ENCODE measurements at places on chromosomes 1 and 21.

DNA sequence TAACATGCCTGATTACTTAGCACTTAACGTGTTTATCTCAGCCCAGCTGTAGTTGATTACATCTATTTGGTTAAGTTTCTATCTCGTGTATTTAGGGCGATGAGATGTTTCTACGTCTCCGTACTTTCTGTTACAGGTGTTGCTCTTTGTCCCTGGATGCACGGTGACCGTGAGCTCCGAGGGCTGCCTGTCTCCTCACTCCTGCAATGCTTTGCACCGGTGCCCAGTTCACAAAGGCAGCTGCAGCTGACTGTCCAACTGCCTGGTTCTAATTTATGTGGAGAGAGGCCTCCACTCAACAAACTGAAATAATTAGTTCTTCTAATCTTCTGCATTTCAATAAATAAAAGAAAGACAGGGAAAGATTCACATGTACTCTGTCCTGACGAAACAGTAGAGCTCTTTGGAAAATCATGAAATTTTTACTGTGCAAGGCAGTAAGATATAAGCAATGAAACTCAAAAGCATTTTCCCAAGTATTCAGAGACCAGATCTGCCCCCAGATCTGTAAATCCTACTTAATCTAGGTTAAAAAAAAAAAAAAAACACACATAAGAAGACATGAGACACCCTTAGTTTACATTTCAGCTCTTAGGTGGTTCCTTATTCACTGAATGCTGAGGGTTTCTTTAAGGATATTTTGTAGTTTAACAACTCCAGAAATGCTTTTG, 108.2 kb downstream of the TGFBR3 start:
- DNase-seq: no peak

- no peak for DNase-seq
Measured at GRCh38 chr1:117036018-117036461, 24.1 kb upstream of the TTF2 start.

GRCh38 chr1:14486401-14487201, 111.9 kb upstream of the KAZN start:
- DNase-seq: no peak

GRCh38 chr21:38319781-38320180, 63.0 kb downstream of the KCNJ15 start:
- no peak for DNase-seq

DNA sequence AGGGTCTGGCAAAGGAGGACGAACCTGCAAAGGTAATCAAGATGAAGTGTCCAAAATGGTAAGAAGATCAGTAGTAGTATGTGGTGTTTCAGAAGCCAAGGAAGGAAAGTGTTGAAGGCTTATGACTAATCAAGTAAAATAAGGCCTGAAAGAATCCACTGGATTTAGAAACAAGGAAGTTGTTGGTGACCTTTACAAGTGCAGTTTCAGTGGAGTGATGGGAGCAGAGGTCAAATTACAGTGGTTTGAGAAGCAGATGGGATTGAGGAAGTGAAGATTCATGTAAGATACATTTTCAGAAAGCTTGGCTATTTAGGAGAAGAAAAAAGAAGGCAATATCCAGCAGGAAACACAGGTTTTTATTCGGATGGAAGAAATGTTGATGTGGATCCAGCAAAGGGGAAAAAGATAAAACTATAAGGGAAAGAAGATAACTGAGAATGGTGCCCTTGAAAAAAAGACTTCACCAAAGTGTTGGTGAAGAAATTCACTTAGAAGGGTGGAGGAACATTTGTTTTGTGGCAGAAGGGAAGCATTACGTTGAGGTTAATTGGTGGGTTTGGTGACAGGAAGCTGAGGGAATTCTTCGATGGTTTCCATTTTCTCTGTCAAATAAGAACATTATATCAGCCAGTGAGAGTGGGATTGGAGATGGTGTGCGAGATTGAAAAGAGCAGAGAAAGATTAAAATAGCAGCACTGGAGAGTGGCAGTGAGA, 2.1 kb downstream of the ARMH1 start:
- DNase-seq: no peak

DNA sequence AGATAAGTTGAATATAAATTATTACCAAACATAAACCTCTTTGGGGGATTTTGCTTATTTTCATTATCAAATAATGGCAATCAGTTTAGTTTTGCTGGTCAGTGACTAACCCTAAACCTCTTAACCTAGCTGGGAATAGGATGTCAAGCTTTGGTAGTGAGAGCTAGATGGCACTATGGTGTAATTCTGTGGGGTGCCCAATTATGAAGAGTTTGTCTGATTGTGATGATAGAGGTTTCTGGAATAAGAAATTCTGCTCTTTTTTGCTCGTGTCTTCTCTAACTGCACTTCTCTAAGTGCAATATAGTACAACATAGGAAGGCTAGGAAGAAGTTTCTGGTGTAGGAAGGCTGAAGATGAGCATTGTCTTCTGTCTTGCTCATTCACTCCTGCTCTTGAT, 59.8 kb downstream of the XCL1 start:
- no peak for DNase-seq

DNA sequence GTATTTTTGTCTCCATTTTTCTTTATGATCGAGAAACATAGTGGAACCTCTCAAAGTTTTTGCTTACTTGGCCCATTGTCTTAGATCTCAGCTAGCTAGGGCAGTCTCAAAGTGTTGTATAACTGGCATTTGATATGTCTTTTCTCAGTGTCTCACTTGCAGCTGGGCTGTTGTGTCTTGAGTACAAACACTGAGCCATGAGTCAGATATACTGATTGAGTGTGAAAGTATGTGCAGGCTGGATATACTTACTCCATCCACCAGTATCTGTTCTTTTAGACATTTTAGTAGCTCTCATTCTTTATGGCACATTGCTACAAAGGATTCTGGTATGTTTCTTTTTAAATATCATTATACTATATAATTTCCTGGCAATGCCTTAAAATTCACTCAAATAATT, 14.3 kb upstream of the GPR52 start:
- no peak for DNase-seq

- DNase-seq: no peak
Measured at GRCh38 chr1:21077085-21077484, 99.6 kb downstream of the EIF4G3 start.

- DNase-seq: no peak
Measured at GRCh38 chr1:9833632-9834031, 9.9 kb upstream of the CLSTN1 start.

DNA sequence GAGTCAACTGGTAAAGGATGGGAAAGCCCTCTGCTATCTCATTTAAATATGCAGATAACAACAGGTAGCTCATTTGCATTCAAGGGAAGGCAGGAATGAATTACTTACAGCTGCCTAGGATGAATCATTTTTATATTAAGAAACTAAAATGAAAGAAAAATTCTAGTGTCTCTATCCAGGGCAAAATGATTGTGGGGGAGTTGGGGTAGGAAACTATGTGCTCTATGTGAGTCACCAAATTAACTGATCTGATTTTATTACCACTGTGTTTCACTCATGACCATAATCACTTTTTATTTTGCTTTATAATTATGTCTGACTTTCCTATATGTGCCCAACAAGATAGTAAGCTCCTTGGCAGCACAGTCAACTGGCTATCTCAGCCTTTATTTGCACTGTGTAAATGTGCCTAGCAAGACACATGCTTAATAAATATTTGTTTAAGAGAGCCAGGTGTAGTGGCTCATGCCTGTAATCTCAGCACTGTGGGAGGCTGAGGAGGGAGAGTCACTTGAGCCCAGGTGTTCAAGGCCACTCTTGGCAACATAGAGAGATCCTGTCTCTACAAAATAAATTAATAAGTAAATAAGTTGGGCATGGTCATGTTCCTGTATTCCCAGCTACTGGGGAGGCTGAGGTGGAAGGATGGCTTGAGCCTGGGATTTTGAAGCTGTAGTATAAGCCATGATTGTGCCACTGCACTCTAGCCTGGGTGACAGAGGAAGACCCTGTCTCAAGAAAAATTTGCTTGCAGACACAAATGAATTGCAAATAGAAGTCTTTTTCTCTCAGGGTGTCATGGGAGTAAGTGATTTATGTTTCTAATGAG, 84.1 kb downstream of the SPAG17 start:
- DNase-seq: no peak

DNA sequence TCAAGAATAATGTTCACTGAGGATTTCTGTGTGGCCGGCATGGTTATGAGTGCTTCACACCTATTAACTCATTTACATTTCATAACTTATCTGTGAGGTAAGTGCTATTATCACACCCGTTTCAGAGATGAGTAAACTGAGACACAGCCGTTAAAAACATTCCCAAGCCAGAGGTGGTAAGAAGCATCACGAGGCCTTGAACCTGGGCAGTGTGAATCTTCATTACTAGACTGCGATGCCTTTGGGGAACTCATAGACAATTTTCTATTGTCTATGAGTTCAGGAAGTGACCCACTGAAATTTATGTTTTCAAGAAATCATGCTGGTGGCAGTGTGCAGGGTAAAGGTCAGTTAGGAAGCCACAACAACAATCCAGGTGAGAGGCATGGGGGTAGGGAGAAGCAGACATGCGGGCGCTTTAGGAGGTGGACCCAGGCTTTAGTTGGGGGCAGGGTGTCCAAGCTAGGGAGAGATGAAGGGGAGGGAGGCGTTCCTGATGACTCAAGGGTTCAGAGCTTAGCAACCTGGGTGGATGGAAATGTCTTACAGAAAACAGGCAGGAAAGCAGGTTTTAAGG, 14.5 kb downstream of the GNG12 start:
- DNase-seq: no peak

- DNase-seq: no peak
Measured at GRCh38 chr1:152953761-152954160, 6.8 kb downstream of the SPRR5 start.

DNA sequence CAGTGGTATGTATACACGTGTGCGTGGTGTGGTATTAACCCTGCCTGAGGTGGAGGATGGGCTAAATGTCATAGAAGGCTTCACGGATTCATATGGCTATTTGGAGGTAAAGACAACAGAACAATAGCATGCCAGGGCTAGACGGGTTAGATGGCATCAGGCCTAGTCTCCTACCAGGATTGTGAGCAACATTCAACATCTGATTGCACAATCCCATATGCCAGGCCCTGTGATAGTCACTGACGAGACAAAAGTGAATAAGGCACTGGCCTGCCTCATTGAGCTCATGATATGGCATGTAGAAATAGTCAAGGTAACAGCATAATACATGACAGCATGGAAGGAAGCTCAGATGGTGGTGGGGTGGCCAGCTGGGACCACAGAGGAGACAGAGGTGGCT, 167.1 kb upstream of the BEND5 start:
- no peak for DNase-seq

- DNase-seq: no peak
Measured at GRCh38 chr1:92820551-92820950, 11.3 kb upstream of the RPL5 start.

DNA sequence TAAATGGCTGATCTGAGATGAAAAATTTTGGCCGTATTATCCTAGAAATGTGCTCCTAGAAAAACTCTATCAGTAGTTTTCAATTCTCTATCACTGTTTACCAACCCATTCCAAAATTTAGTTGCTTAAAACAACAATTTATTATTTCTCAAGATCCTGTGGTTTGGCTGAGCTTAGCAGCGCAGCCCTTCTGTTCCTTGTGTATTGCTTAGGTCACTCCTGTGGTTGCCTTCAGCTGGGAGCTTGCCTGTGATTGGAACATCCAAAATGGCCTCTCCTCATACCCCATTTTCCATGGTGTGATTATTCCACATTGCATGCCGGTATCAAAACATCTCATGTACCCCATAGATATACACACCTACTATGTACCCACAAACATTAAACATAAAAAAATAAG, 22.8 kb upstream of the STUM start:
- no peak for DNase-seq

GRCh38 chr1:98147280-98147679, 226.4 kb upstream of the DPYD start:
- no peak for DNase-seq

GRCh38 chr21:39180429-39181019, 2.7 kb downstream of the PSMG1 start:
- no peak for DNase-seq

DNA sequence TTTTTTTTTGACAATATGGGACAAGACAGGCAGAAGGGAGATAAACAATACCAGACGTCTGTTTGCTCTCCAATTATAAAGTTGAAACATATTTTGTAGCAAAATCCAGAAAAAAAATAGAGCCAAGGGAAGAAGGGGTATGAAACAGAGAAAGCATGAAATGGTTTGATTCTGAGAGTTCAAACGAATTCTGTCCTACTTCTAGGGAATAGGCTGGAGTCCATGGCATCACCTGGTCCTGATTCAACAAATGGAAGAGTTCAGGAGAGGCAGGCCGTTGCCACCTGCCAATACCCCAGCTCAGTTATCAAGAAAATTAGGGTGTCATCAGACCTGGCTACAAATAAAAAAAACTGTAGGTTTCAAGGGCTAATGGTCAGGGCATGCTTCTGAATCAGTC, 71.8 kb downstream of the CLSTN1 start:
- no peak for DNase-seq

DNA sequence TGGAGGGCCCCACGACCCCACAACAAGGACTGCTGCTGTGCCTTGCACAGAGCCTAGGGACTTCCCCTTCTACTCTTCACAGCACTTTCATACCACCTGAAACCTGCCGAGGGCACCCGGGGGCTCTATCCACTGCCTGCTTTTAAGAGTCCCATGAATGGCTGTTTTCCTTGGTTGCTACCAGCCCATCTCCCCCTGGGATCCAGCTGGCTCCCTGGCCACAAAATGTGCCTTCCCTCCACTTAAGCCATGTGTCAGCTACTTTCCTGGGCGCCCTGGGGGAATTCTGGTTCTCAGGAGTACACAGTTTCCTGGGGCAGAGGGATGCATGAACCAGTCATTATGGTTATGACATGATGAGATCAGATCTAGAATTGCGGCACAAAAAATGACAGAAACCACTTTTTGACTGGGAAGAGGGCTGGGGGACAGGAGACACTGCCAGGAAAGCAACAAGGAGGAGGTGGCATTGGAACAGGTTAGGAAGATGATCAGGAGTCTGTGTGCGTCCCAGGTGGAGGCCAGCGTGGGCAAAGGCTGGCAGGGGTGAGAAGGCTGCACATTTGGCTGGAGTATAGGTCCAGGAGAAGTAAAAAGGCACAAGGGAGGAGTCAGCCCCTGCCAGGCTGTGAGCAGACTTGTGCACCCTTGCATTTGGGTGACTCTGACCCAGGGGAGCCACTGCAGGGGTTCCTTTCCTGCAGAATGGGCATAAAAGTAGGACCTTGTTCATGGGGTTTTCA, 3.2 kb upstream of the TNFRSF8 start:
- no peak for DNase-seq

GRCh38 chr21:42426876-42427480, 23.3 kb downstream of the UBASH3A start:
- no peak for DNase-seq

DNA sequence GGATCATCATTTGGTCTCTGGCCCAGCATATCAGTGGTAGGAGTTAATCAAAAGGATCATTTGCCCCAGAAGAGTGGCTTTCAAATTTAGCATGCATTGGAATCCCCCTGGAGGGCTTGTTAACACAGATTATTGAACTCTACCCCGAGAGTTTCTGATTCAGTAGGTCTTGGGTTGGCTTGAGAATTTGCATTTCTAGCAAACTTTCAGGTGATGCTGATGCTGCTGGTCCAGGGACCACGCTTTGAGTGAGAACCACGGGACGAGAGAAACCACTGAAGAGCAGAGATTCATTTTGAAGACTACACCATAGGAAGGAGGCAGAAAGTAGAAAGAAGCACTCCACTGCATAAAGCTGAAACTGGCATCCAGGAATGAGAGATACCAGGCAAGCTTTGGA, 81.3 kb upstream of the DUSP10 start:
- no peak for DNase-seq

Data from cortex of kidney (tissue), 1 donor.